SHP77 treated with DMSO at 0.1 percent for 48 hours (cell line): ENCODE measurements at places on chromosomes 2 and 18.

GRCh38 chr2:95374921-95375471 is 27.5 kb upstream of the FAHD2A start:
- no peak for DNase-seq

- DNase-seq, result no peak
Observed at GRCh38 chr18:63262369-63263335, 56.9 kb downstream of the BCL2 start.

DNA sequence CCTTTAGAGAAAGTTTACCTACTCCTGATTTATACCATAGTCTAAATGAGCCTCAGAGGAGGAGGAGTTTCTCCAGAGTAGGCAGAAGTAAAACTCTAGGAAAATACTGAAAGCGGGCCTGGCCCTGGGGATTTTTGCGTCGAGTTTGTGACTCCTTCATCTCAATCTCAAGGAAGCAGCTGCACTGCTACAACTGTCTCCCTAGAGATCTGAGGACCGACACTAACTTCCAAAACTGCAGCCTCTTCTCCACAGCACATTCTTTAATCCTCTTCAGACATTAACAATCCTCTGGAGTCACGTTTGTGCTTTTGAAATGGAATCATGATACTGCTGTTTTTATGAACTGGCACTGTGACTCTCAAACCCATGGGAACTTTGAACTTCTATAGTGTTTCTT is 281.4 kb downstream of the KCNS3 start:
- no peak for DNase-seq

- DNase-seq, result no peak
Observed at GRCh38 chr2:19775315-19775714, 126.5 kb downstream of the TTC32 start.

DNA sequence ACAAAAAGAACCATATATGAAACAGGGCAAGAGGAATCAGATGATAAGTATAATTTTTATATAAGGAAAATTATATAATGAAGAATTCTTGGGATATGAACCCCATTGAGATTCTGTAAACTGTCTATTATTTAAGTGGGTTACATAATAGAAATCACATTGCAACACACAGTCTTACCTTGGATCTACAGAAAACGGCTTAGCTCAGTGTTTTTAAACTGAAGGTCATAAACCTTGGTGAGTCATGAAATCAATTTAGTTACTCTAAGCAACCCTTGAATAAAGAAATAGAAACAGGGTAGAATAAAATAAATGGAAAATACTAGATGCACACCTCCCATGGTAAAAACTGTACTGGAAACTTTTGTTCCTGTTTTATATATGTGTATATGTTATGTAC is 50.7 kb downstream of the METTL8 start:
- no peak for DNase-seq

- DNase-seq, result no peak
Observed at GRCh38 chr2:136439064-136439676, 321.2 kb upstream of the CXCR4 start.

DNA sequence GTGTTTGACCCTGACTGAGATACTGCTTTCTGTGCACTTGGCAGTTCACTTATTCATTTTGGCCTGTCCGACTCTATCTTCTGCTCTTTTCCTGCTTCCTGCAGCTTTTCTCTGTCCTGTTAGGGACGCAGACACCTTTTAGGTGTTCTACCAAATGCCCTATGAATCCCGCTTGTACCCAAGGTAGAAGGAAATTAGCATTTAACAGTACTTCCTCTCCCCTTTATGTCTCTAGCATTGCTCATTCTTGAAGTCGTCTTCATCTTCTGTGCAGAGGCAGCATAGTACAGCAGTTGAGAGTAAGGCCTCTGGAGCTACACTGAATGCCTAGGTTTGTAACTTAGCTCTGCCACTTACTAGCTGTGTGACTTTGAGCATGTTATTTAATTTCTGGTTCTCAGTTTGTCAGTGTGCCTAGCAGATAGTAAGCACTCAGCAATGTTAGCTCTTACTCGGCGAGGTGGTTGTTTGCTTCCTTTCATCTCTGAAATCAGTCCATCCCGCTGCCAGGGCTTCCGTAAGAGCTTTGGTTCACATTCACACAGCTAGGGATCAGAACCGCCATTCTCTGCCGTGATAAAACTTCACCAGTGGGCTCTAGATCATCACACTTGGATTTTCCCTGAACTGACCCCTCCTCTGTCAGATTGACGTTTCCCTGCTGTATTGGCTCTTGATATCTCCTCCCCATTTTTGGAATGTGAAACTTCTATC is 1.4 kb downstream of the CCT7 start:
- no peak for DNase-seq

DNA sequence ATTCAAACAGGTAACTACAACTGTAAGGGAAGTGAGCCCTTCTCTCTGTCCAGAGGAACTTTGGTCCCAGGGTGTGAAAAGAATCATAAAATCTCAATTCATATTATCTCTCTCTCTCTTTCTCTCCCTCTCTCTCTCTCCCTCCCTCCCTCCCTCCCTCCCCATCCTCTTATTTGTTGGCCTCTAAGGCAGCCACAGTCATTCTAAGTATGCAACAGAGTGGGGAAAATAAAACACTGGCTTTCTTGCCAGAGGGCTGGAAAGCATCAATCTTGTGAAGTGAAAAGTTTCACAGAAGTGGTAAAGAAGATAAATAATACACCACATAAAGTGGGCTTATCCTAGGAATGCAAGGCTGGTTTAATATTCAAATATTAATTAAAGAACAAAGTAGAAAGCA is 95.6 kb upstream of the KCNH7 start:
- no peak for DNase-seq

DNA sequence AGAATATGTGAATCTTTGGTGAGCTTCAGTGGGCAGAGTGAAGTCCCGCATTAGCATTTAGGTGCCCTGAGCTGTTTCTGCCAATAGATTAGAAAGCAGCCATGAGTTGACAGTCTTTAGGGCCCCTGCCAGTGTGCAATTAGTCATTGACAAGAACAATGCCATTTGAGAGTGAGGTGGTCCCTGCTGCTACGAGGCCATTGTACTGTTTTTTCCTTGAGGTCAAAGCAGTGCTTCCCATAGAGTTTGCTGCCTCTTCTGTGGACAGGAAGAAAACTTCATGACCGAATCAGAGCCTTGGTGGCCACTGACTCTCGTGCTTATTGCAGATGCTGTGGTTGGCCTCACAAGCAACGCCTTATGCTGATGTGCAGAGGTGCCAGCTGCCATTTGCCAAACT is 102.7 kb downstream of the SH3BP4 start:
- DNase-seq, result no peak

DNA sequence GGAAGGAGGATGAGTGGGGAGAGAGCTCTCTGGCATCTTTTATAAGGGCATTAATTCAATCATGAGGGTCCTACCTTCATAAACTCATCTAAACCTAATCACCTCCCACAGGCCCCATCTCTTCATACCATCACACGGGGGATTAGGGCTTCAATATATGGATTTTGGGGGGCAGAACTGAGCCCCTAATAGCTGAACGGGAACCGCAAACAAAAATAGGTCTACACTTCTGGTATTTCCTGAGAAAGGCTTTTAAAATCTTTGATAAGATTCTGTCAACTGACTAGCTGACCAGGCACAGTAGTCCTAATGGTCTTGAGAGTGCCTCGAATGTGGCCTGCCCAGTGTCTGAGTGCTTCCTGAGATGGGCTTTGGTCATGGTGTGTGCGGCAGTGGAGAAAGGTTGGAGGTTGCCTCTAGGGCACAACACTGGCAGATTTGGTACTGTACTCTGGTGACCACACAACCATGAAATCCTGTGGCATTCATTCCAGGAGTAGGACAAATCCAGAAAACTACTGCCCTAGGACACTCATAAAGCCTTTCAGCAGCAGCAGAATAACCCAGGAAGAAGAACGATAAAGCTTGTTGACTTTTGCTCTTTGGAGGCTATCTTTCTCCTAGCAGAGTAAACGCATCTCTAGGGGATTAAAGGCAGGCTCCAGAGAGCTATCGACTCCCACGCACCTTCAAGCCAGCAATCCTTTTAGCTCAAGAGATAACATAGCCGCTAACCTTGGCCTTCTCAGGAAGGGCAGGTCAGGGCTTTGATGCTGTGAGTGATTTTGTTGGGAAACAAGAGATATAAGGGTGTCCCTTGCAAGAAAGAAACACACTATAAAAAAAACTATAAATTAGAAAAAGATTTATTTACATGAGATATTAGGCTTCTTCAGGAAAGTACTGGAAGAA is 12.3 kb upstream of the APOB start:
- DNase-seq, result no peak
